ENCODE measurements at places on chromosomes 3 and 15.

DNA sequence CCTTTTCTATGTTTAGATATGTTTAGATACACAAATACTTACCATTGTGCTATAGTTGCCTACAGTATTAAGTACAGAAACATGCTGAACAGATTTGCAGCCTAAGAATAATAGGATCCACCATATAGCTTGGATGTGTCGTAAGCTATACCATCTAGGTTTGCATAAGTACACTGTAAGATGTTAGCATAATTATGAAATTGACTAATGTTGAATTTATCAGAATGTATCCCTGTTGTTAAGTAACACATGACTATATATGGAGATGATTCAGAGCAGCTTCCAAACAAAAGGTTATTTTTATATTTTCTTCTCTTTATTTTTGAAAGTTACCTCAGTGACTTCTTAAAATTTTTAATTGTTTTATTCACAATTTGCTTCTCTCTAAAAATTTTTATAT lies 2.4 kb downstream of the SLC28A2 start:
- DNase-seq: no peak

- no peak for DNase-seq
Measured at GRCh38 chr15:78037779-78038305, 39.7 kb downstream of the TBC1D2B start.

GRCh38 chr3:111521891-111522290 lies 20.1 kb upstream of the CD96 start:
- DNase-seq: no peak

GRCh38 chr3:52019352-52020080 lies 23.8 kb upstream of the RPL29 start:
- DNase-seq: no peak

DNA sequence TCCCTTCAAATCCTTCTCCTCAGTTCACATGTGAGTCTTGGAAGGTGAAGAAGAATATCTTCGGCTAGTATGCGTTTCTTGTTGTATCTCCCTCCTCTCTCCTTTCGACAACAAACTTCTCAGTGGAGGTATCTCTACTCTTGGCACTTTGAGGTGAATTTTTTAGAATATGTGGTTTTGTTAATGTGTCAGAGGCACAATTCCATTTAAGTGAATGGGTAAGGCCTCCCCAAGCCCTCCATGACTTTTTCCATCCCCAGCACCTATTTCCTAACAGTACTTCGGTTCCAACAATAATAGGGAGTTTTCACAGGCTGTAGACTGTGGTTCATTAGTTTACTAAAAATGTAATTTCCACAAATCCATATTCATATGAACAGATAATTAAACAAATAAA lies 74.2 kb downstream of the TM4SF4 start:
- no peak for DNase-seq

- no peak for DNase-seq
Measured at GRCh38 chr3:122024800-122025199, 2.8 kb upstream of the ILDR1 start.

GRCh38 chr15:91970142-91970541 lies 116.6 kb downstream of the SLCO3A1 start:
- no peak for DNase-seq

DNA sequence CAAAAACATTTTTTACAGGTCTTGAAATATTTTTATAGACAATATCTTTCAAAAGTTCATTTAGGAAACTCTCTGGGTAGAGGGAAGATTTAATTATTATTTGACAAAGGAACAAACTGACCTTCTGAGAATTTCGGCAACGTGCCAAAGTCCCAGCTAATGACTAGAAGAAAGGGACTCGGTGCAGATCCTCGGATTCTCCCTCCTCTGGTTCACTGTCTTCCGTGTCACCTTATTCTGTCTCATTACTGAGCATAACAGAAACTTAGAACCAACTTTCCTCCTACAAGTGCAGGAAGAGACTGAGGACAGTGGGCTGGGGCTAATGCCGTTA lies 339.1 kb downstream of the MECOM start:
- DNase-seq: no peak

DNA sequence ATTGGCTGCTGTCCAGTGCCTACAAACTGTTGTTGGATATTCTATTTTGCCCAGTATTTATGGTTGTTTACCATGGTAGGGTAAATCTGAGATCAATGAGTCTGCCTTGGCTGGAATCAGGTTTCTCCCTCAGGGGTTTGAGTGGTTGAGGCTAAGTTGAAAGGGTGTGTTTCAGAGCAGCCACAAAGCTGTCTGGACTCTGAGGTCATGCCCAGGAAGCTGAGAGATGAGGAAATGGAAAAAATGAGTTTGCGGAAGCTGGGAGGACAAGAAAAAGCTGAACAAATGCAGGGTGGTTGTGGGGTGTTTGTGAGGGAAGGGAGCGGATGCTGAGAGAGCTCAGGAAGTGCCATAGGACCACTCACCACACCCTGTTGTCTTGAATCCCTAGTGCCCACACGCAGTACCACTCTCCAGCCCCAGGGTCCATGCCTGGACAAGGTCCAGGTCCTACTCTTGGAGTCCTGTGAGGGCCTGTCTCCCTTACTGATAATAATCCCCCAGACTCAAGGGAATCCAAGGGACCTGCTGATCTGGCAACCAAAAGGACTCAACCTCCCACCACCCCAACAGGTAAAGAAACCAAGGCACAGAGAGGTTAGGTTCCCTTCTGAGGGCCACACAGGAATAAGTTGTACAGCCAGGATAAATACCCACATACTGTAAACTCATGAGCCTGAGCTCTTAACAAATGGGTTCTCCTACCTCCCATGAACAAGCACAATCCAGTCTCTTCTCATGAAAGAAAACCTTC lies 81.6 kb downstream of the PPCDC start:
- no peak for DNase-seq

DNA sequence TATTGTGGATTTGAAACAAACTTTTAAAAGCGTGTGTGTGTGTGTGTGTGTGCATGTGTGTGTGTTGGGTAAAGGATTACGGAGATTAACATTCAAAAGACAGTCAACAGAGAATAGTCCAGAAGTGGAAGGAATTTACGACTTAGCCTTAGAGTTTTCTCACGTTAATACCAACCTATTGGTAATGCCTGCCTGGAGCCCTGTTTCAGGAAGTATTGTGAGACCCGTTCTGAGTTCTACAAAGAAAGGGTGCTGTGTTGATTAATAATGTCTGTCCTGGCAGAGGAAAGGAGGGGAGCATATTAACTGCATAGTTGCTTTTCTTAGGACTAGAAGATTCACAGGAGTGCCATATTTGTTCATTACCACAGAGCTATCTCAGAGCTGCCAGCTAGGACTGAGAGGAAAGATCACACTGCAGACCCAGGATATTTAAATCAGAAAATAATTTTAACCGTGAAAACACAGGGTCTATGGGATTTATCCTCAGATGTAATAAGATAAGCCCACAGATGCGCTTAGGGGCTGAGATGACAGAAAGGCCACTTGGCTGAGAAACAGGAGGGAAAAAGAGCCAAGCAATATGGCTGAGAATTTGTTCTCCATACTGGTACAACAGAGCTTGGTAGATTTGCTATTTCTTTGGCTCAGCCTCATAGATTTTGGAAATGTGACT lies 40.5 kb upstream of the FRMD4B start:
- DNase-seq: no peak

- peak; percentile 70 for DNase-seq
Measured at GRCh38 chr3:125055913-125056745, at the start of gene HEG1. Gene HEG1 (minus strand): TSS chr3:125055997. CDS start chr3:125055890, 107 bp downstream.

- DNase-seq: no peak
Measured at GRCh38 chr3:110383356-110383755, 688.3 kb upstream of the NECTIN3 start.

DNA sequence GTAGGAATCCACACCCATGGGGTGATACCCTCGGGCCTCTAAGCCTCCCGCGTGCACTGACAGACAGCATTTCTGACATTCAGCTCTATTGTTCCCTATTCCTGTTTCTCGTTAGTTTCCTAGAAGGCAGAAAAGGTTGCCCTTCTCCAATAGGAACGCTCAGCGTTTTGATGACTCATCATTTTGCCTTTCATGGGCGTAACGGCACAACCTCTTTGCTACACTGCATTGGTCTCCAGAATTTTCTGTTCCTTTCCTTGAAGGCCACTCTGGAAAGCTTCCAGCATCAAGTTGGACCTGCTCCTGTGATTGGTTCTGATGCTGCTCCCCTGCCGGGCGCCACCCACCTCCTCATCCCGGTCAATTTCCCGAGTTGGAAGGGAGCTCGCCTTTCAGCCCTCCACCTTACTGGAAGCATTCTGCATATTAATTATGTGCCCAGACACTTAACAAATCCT lies 13.0 kb upstream of the TNK2 start:
- no peak for DNase-seq

DNA sequence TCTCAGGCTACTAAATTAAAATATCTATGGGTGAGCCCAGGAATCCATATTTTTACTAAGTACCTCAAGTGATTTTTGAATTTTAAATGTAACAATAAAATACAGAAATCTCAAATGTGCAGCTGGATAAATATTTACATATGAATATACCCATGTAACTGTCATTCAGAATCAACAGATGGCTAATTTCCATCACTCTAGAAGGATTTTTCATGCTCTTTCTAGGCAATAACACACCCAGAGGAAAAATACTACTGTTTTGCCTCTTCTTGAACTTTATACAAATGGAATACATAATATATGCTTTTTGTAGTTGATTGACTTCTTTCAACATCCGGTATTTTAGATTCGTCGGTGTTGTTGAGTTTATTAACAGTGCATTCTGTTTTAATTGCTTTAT lies 601.3 kb upstream of the NECTIN3 start:
- no peak for DNase-seq

DNA sequence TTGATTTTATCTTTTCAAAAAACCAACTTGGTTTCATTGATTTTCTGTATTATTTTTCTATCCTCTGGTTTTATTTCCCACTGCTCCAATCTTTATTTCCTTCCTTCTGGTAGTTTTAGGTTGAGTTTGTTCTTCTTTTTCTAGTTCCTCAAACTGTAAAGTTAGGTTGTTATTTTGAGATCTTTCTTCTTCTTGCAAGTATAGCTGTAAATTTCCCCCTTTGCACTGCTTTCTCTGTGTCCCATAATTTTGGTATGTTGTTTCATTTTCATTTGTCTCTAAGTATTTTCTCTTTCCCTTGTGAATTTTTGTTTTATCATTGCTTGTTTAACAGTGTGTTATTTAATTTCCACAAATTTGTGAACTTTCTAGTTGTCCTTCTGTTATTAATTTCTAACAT lies 120.0 kb downstream of the PLD1 start:
- DNase-seq: no peak
